ENCODE measurements at places on chromosomes 5 and 9.
A peak's percentile ranks its signal among the peaks of the same experiment; 100 is the strongest.

DNA sequence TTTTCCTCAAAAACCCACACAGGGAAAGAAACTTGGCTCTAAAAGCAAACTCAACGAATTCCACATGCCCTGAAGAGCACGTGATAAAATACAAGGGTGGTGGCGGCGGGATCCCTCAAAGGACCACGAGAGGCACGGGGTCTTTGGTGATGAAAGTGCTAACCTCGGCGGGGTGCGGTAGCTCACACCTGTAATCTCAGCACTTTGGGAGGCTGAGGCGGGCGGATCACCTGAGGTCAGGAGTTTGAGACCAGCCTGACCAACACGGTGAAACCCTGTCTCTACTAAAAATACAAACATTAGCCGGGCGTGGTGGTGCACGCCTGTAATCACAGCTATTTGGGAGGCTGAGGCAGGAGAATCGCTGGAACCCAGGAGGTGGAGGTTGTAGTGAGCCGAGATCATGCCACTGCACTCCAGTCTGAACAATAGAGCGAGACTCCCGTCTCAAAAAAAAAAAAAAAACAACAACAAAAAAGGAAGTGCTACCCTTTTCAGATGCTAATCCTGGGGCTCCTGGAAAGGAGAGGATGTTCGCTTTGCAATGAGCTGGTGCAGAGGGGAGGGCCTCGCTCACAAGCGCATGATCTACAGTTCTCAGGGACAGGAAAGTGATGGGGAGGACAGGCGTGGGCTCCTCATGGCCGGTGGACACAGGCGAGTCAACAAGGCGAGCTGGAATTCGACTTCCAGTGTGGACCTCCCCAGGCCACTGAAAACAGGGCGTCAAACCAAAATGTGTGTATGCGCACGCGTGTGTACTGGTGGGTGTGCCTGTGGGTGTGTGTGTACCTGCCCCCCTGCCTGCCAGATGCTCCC lies 54.1 kb downstream of the USP20 start:
- DNase-seq, result no peak

GRCh38 chr5:172410160-172410559 lies 44.2 kb downstream of the SH3PXD2B start:
- no peak for DNase-seq

DNA sequence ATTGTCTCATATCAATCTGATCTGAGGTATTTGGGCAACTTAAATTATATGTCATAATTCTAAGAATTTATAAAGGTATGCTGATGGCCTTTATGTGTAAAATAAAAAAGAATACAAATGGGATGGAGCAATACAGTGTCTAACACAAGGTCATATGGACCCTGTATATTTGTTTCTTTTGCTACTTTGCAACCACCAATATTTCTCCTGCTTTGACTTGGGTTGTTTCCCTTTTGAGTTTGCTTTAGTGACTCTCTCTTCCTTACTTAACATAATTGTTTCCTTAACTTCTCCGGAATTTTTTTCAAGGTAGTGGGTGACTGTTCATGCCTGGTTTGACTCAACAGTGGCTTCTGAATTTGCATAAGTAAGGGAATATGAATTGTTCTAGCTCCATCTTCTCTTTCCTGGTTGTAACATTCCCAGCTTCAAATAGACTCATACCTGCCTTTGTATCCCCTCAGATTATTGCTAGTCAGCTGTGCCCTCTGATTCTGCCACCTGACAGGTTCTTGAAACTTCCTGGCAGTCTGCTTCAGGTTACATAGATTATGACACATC lies 30.2 kb upstream of the ANXA1 start:
- DNase-seq, result no peak

DNA sequence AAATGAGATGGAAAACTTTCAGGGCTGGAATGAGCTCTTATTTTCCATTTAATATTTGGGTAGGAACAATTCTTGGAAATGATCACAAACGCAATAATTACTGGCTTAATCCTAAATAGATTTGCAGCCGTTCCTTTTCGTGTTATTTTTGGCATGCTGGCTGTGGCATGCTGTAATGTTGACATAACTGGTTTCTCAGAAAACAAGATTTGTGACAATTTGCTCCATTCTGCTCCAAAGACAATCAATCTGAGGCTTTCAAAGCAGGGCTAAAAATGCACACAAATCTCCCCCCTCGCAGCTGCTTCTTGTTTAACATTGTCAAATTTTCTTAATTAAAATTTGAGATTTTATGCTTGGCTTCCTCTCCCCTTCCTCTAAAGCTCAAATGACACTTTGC lies 151.2 kb downstream of the TTC39B start:
- DNase-seq, result no peak

DNA sequence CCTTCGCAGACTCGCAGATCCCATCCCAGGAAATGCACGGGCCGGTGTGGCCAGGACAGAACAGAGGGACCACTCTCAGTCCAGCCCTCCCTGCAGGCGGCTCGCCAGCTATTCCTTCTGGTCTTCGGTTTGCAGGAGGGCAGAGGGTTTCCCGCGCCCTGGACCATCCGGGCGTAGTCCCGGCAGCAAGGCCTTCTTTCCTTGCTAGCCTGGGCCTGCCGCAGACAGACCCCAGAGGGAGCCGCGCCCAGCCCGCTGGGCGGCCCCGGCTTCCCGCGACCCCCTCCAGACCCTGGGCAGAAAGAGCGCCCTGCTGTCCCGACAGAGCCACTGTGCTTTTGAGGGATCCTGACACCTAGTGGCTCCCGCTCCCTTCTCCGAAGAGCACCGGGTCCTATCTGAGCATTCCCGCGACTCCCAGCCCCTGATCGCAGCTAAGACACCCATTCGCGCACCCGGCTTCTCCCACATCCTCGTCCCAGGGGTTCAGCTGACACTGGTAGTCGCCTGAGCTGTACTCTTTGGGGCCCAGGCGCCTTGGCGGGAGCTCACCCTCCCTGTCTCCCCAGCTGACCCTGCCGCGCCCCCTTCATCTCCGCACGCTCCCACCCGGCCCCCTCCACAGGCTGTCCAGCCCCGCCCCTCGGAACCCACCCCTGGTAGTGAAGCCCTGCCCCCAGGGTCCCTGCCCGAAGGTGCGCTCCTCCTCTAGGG lies 1.1 kb downstream of the CFAP90 start:
- DNase-seq, result peak; percentile 18

DNA sequence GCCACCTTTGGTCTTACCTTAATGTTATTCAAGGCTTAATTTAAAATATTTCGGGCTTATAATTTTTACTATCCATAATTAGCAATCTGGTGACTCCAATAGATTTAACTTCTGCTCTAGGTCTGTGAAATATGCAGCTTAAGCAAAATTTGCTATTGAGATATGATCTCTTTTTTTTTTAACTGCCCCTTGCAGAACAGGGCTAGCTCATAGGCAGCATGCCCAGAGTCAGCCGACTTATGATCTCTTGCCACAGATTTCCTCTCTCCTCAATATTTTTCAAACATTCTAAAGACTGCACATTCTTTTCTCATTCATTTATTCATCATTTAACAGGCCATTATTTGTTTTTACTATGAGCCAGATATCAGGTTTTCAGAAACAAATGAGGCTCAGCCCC lies 4.5 kb downstream of the TTC23L start:
- DNase-seq, result no peak

GRCh38 chr9:84501587-84501986 lies 161.0 kb upstream of the SLC28A3 start:
- DNase-seq, result no peak

GRCh38 chr5:176774216-176775171 lies 35.9 kb upstream of the UNC5A start:
- DNase-seq, result no peak

DNA sequence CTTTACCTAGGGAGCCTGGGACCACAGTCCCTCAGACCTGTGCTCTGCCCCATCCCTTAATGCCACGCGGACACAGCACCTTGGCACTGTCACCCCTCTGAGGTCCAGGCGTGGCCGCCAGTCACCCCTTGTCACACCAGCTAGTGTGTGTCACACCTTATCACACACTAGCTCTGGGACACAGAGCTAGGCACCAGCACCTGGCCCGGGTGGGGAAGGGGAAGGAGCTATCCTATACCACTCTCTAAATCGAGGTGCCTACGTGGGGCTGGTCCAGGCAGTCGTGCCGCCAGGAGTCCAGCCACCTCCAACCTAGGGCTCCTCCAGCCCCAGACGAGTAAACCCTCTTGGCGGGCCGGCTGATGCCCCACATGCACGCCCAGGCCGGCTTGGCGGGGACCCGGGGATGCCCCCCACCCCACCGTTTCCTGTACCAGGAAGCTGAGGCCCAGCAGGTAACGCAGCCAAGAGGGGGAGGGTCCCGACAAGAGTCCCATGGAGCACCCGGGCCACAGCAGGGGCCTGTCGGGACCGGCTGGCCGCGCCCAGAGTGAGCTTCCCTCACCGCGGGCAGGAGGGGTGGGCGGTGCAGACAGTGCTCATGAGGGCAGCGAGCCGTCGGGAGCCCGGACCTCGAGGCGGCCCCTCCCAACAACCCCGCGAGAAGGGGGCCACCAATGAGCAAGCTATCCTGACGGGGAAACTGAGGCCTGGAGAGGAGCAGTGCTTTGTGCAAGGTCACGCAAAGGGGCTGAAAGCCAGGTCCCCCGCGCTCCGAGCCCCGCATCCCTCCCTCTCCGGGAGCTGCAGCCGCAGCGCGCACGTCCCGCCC lies 550 bp downstream of the CORO2A start:
- no peak for DNase-seq

- DNase-seq, result peak; percentile 94
Observed at GRCh38 chr9:14303521-14303920, 10.4 kb downstream of the NFIB start.

GRCh38 chr9:14383773-14384172 lies 69.8 kb upstream of the NFIB start:
- no peak for DNase-seq

- no peak for DNase-seq
Observed at GRCh38 chr5:112485934-112486355, 66.9 kb upstream of the EPB41L4A start.

DNA sequence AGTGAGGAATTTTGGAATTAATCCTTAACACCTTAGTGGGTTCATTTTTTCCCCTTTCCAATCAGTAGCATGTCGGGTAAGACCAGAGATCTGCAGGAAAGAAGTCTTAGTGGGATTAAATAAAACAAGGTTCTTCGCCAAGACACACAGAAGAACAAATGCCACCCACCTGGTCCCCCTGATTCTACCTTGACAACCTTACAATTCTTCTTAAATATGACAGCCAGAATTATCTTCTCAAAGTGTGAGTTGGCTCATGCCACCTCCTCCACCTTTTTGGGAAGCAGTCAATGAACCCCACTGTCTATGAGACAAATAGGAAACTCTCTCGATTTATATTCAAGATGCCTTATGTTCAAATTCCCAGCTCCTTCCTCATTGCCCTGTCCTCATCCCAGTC lies 105.1 kb downstream of the BRINP1 start:
- DNase-seq, result no peak

GRCh38 chr9:114031037-114031630 lies 47.0 kb downstream of the AMBP start:
- no peak for DNase-seq

DNA sequence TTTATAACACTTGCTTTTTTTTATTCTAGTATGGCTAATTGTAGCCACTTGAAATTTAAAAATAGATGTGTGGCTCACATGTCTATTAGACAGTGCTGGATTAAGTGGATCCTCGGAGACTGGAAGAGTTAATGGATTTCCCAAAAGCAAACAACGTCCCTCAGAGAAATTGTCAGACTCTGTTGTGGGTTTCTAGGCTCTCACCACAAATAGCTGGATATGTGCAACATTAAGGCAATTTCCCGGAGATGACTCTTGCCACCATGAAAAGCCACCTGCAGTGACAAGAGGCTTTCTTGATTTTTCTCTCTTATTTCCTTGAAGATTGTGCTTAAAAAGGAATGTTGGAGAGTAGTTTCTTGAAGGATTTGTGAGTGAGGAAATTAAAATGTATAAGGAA lies 43.2 kb downstream of the TMEM167A start:
- no peak for DNase-seq

GRCh38 chr5:172971482-172971881 lies 12.1 kb upstream of the ATP6V0E1 start:
- DNase-seq, result no peak

- DNase-seq, result no peak
Observed at GRCh38 chr9:88605512-88606362, 70.8 kb downstream of the NXNL2 start.

- DNase-seq, result no peak
Observed at GRCh38 chr9:116716438-116716837, 29.3 kb downstream of the TRIM32 start.

GRCh38 chr9:972501-973294 lies 3.8 kb upstream of the DMRT3 start:
- DNase-seq, result no peak

DNA sequence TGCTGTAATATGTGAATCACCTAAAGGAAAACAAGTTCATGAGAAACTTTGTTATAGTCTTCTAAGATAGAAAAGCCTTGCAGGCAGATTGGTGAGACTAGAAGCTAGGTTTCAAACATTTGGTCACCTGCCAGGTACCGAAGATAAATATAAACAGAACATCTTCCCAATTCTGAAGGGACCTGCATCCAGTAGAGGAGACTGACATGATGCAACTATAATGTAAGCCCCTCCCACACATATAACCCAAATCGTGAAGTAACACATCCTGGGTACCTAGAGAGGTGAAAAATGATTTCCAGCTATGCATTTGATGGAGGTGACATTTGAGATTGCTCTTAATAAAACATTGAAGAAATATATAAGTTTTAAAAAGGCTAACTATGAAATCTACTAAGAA lies 29.9 kb downstream of the SHLD3 start:
- no peak for DNase-seq

- no peak for DNase-seq
Observed at GRCh38 chr5:117205894-117206293, 631.3 kb upstream of the SEMA6A start.

DNA sequence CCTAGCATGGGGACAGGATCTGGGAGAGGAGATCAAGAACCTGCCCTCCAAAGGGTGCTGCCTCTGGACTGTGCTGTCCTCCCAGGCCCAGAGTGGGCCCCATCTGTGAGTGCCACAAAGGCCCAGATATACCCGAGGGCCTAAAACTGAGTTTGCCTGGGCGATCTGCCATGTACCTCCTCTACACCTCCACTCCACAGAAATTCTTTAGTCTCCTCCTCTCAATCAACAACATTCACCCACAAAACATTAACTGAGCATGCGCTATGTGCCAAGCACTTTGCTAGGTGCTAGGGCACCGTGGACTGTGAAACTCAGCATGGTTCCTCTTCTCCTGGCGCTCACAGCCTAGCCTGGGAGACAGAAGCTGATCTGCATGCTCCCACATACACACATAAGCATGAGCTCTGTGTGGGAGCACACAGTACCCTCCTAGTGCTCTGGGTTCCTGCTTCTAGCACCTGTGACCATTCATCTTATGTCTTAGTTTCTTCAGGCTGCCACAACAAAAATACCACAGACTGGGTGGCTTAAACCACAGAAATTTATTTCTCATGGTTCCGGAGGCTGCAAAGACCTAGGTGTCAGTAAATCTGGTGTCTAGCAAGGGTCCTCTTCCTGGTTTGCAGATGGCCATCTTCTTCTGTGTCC lies 82.0 kb upstream of the FSTL4 start:
- no peak for DNase-seq

GRCh38 chr5:136028782-136029742 lies at the start of gene TGFBI:
Gene TGFBI, plus strand, starts transcription at chr5:136028988. Its CDS starts 68 bp downstream, at chr5:136029056.
- DNase-seq, result no peak

All from hippocampal formation (tissue), 2 donors.